Left ventricle myocardium inferior (tissue), 1 donor: ENCODE measurements at places on chromosomes 5 and 9.

DNA sequence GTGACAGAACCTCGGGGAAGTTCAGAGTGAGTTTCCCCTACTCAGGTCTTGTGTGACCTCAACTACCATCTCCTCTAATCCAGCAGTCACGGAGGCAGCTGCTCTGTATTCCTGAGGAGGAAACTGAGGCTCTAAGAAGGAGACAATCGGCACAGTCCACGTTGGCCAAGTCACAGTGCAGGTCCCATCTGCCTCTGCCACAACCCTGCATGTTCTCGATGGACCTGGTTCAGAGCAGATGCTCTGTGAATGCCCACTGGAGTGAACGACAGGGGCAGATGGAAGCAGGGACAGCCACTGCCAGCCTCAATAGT lies 722 bp upstream of the ERGIC1 start:
- DNase-seq = no peak

- DNase-seq = no peak
These were observed 577.6 kb downstream of the TLR4 start for GRCh38 chr9:118281772-118282171.

- DNase-seq = no peak
These were observed 26.0 kb downstream of the ADAMTSL1 start for GRCh38 chr9:18499980-18500379.

GRCh38 chr9:13480693-13481092 lies 201.2 kb upstream of the MPDZ start:
- DNase-seq = no peak

- no peak for DNase-seq
These were observed 2395.6 kb upstream of the C9orf72 start for GRCh38 chr9:29968831-29969230.

- DNase-seq = no peak
These were observed 201.6 kb upstream of the IRX1 start for GRCh38 chr5:3393920-3394597.

- DNase-seq = no peak
These were observed 227.1 kb upstream of the HAPLN1 start for GRCh38 chr5:83947763-83948162.

DNA sequence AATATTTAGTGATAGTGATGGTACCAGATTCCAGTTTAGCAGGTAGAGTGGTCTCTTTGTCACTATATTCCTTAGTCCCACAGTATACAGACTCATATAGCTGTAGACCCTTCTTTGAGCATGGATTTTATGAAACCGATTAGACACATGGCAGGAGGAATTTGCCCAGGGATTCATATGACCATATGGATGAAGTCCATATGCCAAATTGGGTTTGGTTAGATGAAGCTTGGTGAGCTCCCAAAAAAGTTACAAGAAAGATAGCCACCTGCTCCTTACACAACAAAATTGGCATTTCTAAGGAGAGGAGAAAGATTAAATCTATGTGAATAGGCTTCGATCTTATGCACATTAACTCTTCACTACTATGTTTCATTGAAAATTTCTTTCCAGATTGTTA lies 211.4 kb downstream of the CWC27 start:
- DNase-seq = no peak

- no peak for DNase-seq
These were observed 204.5 kb downstream of the BRINP1 start for GRCh38 chr9:119164716-119165115.

DNA sequence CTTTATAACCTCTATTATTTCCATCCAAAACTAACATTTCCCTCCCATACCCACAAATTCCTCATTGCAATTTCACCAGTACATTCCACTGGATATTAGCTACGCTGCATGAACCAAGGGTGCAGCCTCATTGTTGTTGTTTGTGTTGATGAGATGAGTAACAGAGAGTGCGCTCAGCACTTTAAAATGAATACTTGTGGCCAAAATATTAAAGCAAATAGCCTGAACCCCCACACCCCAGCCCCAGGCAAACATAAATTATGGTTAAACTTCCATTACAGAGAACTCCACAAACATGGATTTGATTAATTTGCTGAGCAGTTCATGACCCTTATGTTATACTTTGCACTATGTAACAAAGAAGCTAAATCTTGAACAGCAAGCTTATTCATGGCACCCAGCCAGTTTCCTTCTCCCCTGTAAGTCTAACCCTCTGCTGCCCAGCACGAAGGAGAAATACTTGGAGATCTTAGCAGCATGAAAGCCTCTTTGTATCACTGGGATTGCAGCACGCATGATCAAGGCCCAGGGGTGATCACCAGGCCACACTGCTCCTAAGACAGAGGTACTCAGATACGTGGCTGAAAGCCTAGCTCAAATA lies 205.0 kb downstream of the DOCK8 start:
- no peak for DNase-seq

DNA sequence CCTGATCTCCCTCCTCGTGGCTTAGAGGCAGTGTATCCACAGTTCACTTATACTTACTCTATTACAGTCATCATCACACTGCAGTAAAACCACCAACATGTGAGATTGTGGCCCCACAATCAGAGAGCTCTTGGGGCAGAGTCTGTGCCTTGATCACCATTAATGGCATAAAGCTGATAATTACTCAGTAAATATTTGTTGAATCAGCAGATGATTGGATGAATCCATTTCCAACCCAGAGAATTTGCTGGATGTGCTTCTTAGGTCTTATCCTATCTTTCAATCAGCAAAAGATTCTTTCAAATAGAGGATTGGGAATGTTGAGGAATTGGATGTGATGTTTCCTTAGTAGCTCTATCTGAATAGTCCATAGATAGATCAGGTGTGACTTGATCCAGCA lies 88.8 kb upstream of the PITX1 start:
- no peak for DNase-seq

DNA sequence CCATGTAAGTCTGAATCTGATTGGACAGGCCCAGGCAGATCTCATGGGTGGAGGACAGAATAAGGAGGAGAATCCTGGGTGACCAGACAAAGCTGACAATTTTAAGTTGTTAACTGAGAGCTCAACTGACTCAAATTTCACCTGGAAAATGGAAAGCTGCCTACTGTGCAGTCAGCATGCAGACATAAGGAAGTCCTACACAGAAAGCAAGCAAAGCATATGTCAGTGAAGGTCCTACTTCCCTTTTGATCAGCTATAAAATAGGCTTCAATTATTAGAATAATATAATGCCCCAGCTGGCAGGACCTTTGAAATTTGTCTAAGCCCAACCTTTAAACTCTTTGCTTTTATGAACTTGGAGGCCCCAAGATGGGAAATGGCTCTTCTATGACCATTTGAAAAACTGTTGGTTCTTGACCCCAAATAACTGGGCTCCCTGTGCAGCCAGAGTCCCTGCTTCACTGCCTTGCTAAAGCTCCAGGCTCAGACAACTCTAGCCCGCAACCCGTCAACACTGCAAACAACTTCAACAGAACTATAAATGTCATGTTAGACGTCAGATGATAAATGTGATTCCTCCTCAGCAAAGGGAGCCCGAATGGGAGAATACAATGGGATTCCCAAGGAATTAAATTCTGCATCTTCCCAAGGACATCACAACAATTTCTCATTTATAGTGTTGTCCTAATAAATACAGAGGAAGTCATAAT lies 118.9 kb upstream of the ADRA1B start:
- DNase-seq = no peak

DNA sequence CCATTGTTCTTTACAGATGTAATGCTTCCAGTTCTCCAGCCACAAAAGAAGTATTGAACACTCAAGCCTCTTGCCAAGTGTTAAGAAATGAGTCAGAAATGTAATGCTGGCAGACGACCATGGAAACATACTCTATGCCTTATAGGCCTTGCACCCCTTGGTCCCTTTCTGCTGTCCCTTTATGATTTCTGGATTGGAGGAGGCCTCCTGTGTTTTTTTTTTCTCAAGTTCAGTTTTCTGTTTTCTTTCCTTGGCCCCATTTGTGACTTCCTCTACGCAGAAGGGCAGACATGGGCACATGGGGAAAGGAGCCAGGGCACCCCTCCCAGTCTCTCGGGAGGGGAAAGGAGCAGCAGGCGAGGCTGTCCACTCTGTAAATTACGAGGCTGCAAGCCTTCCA lies 53.4 kb downstream of the SNX18 start:
- DNase-seq = peak; percentile 30

GRCh38 chr5:160209917-160210316 lies 19.4 kb upstream of the FABP6 start:
- no peak for DNase-seq

DNA sequence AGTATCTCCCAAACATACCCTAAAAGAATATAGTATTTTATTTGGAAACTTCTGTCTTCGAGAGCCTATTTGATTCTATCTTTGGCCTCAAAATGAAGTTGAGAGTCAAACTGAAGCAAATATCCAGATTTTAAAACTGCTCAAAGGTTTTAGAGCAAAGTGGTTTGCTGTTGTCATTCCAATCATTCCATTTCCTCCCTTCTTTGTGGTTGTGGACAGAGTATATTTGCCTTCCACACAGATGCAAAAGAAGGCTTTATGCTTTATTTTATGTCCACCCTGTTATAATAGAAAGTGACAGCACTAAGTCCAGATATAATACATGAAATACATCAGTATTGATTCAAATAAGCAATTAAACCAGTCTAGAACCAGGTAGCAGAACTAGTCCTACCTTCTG lies 12.4 kb downstream of the GZMK start:
- DNase-seq = no peak

DNA sequence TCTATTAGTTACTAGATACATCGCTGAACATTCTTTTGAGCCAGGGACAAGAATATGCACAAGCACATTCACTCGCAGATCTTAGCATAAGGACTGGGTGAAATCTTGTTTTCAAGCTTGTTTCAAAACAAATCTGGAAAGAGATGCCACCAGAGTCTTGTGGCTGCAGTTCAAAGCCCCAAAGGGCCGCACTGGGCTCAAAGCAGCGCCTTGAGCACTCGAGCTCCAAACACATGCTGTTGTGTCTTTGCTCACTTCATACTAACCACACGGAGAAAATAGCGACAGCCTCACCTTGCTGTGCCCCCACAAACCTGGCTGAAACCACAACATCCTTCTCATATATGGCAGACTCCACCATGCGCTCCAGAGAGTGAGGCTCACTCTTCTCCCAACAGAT lies 34.2 kb upstream of the IL7R start:
- DNase-seq = no peak

- DNase-seq = no peak
These were observed 235.7 kb upstream of the PRR16 start for GRCh38 chr5:120228262-120229031.

- DNase-seq = no peak
These were observed 86.3 kb upstream of the OTULINL start for GRCh38 chr5:14495301-14495700.

- DNase-seq = no peak
These were observed 163.6 kb downstream of the COMMD10 start for GRCh38 chr5:116248432-116248831.

GRCh38 chr9:89604729-89605464 lies at the start of gene GADD45G:
Gene GADD45G (plus strand): TSS chr9:89605012. CDS start chr9:89605122, 110 bp downstream.
- peak; percentile 91 for DNase-seq

GRCh38 chr9:7097785-7098752 lies 340.3 kb downstream of the KDM4C start:
- DNase-seq = no peak

DNA sequence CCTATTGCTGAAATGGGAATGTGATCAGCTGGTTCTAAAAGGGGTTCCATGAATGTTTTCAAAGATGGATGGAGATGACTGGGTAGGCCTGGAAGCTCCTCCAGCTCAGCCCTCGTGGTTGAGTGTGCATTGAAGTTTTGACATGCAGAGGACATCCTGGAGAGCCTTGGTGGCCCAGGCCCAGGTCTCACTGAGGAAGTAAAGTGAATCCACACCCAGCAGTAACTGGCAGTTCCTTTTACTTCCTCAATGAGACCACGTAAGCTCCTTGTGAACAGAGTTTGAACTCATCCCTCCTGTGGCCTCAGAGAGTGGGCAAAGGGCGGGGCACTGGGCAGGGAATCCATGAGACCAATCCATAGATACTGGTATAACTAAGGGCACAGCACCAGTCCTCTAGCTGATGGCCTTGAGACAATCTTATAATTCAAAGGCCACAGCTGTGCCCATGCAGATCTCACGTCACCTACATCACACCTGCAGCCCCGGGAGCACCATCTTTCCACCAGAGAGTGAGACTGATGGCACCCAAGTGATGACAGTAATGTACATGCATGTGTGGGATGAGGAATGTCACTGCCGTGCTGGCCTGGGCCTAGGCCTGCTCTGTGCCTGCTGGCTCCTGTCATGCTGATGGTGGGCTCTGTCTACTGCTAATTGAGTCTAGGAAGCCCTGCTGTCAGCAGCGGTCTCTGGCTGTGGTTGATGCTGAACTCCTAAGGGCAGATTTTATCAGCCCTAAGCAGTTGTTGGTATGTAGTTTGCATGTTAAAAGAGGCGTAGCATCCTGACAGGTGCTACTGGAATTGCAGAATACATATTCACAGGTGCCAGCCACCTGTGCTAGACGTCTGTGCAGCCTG lies 257.8 kb downstream of the FSTL4 start:
- no peak for DNase-seq

DNA sequence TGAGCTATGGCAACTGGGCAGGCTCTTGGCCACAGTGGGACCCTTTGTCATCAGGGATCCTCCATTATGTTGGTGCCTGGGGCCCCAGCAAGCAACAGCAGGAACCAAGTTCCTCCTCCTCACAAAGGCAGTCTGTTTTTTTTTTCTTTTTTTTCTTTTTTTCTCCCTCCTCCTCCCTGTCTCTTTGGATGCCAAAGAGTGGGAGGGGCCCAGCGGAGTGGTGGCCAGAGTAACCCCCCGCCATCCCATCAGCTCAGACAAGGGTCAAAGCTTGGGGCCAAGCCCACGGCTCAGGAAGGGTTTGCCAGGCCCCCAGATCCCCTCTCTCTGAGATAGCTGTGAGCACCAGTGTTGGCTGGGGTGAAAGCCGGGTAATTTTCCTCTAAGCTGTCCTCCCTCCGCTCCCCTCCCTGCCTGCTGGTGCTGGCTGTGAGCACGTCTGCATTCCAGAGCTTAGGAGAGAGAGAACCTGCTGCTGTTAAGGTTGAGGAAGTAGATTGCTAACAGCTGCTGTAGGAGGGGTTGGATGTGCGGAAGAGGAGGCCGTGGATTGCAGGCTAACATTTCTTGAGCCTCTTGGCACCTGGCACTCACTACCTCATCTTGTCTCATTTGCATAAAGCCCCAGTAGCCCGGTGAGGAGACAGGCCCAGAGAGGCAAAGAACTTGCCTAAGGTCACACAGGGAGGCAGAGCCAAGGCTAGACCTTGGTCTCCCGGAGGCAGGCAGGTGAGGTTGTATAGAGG lies 21.2 kb downstream of the GSN start:
- peak; percentile 81 for DNase-seq

GRCh38 chr9:105883847-105884246 lies 189.5 kb downstream of the TMEM38B start:
- no peak for DNase-seq
